ENCODE measurements at places on chromosomes 3 and 15.

GRCh38 chr15:101255615-101256241 lies 3.9 kb upstream of the CHSY1 start:
- no peak for DNase-seq

DNA sequence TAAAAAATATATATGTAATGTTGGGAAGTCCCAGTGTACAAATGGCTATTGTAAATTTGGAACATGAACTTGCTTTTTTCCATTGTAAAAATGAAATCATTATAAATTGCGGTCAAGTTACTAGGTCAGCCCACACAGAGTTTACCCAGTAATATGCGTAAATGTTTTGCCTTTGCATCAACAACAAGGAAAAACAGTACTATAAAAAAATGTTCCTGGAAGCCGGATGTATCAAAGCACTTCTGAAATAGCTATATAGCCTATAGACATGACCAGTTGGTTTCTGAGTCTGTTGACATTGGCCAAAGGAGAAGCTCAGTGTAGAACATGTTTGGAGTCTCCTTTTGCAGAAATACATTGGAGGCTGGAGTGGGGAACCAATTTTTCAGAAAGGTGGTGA lies 23.2 kb downstream of the CTNNB1 start:
- DNase-seq = no peak

DNA sequence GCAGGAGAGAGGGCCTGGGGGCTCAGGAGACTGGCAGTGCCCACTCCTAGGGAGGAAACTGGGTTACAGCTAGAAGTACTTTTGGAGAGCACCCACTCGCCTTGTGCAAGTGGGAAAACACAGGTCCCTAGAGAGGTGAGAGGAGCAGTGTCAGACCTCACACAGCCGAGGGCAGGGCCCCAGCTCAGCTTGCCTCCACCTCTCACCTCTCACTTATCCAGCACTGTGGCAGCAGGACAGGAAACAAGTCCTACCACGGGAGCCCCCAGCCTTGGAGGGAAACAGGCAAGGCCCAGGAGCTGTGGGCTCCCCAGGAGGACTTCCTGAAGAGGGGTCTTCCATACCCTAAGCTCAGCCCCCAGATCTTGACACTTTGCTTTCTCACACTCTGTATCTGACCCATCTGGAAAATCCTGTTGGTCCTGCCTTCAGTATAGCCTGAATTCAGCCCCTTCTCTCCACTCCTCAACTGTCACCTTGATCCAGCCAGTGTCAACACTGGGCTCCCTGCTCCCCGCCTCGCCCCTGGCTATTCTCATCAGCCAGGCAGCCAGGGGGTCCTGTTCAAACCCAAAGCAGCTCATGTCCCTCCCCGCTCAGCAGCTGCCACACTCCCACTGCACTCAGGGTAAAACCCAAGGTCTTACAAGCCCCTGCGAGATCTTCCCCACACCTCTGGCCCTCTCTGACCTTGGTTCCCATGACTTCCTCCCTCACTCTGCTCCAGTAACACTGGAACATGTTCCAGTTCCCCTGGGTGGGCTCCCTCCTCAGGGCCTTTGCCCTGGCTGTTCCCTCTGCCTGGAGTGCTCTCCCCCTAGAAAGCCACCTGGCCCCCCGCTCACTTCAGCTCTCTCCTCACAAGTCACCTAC lies 870 bp upstream of the TMEM40 start:
- DNase-seq = no peak

DNA sequence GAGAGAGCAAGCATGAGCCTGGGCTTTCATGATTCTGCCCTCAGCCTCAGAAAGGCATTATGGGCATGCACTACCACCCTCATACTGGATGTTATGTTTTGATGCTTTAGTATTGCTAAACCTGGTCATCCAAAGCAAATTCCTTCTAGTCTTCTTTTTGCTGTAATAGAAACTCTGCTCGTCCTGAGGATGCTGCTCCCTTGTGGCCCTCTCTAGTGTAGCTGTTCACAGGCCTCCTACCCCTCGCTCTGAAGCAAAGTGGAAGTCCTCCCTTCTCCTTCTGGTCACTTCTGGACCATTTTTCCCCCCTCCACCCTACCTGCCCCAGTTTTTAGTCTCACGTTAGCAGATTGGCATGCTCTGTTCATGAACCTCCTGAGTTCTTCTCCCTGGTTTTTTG lies 22.9 kb upstream of the CCNL1 start:
- no peak for DNase-seq

GRCh38 chr3:153171918-153172317 lies 9.9 kb downstream of the RAP2B start:
- DNase-seq = no peak

GRCh38 chr15:77500989-77501388 lies 80.3 kb downstream of the HMG20A start:
- DNase-seq = no peak

- no peak for DNase-seq
These were observed 106.2 kb upstream of the UBE3A start for GRCh38 chr15:25545017-25545416.

DNA sequence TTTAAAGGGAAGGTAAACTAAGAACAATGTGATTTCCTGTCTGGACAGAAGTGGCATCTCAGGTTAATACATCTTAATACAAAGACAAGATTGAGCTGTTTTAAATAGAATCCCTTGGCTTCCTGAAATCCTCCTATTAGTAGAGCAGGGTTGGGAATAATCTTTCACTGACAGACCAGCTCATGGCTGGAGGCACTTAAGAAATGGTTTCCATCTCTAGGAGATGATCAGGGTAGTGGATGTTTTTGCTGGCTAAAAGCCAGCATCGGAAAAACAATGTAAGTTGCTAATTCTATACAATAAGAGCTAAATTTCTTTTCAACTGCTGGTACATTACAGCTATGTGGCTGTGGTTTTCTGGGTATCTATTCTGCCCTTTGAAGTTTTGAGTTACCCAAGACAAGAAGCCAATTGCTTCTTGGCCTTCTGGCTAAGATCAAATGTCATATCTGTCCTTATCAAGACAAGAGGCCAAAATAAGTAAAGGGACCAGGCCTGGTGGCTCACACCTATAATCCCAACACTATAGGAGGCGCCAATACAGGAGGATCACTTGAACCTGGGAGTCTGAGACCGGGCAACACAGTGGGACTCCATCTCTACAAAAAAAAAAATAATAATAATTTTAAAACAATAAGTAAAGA lies 49.6 kb downstream of the SHQ1 start:
- no peak for DNase-seq

GRCh38 chr3:98843266-98843959 lies 58.1 kb downstream of the DCBLD2 start:
- no peak for DNase-seq

DNA sequence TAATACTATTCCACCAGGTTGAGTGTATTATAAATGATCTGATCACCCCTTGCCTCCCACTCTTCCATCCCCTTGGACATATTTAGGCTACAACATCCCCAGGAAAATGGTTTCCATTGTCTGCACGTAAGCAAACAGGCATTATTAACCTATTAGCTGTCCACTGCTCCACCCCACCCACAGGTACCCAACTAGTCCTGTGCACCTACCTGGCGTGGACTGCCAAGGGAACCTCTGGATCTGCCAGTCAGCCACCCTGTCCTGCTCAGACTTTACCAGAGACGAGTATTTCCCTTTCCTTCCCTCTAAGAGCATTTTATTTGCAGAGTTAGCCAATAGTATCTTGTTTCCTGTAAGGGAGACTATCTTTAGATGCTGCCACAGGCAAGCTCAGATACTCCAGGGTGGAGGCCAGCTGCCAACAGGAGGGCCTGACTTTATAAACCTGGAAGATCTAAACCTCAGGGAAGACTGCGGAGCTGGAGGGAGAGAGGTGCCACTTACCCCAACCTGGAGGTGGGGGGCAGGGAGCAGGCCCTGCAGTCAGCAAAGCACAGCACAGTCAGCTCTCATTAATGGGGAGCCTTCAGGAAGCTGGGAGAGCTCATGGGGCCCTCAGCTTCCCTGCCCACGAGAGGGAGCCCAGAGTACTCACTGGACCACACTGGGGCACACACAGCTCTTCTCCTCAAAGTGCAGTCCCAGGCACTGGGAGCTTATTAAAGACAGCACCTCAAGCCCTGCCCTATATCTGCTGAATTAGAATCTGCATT lies at the start of gene CX3CR1:
TSS of gene CX3CR1 (minus strand) at position 292 of the 773 bp plus-strand sequence. CDS start 13,527 bp downstream, outside the sequence.
- peak; percentile 48 for DNase-seq

DNA sequence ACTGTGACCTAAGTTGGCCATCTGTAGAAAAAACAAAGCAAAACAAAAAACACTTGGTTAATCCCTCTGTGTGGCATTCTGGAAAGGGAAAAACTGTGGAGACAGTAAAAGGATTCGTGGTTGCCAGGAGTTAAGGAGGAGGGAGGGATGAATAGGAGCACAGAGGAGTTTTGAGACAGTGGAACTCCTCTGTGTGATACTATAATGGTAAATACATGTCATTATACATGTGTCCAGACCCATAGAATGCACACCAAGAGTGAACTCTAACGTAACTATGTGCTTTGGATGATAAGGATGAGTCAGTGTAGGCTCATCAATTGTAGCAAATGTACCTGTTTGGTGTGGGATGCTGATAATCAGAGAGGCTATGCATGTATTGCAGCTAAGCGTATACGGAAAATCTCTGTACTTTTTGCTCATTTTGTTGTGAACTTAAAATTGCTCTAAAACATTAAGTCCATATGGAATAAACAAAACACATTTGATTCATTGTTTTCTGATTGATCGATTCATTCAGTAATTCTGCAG lies 33.4 kb downstream of the RAP2B start:
- no peak for DNase-seq

DNA sequence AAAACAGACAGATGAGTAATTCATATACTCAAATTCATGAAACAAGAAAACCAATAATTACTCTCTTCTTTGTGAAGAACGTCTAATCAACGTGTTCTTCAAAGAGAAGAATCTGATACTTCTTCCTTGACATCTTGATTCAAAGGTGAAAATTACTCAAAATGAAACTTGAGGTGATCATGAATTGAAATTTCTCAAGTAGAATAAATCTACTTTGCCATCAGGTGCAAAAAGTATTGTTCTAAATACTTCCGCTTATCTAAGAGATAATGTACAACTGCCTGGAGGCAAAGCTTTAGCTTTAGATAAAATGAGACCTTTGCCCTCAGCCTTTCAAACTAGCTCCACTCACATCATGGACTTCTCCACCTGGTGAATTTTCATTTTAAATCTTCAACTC lies 13.9 kb upstream of the XXYLT1 start:
- no peak for DNase-seq

- peak; percentile 27 for DNase-seq
These were observed 74.8 kb upstream of the NTRK3 start for GRCh38 chr15:88331291-88331690.

GRCh38 chr3:71277341-71277740 lies 306.2 kb downstream of the FOXP1 start:
- no peak for DNase-seq

DNA sequence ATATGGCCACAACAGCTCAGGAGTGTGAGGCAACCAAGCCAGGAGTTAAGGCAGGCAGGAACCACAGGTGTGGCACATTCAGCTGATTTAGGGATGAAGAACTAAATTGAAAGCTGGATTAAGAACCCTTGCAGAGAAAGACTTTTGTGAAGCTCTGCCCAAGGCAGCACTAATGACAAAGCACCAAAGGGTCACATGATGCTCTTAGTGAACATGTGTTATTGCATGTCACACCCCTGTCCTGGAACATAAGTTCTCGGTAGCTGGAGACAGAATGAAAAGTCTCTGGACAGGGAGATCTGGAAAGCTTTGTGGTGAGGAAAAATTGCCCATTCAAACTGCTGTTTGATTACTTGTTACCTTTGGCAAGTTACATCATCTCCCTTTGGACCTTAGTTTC lies 3.2 kb downstream of the EAF1 start:
- no peak for DNase-seq

GRCh38 chr3:23889386-23889785 lies 27.4 kb downstream of the NKIRAS1 start:
- DNase-seq = no peak

DNA sequence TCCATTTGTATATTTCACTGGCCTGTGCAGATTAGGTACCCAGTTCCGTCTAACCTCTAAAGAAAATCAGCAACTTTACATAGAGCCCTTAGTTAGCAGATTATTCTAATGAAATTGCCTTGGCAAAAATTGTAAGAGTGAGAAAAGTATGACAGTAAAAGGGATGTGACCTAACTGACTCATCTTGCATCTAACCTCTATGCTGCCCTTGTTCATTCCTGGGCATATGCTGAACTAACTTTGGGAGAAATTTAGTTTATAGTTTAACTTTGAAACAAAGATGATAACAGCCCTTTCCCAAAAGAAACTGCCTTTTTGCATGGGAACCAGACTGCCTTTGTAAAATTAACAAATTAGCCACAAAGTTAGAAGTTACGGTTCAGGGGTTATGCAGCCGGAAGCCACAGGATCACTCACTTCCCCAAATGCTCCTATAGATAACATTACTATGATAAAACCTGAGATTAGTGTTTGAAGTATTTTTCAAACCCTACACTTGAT lies 839.8 kb upstream of the ALCAM start:
- DNase-seq = no peak

DNA sequence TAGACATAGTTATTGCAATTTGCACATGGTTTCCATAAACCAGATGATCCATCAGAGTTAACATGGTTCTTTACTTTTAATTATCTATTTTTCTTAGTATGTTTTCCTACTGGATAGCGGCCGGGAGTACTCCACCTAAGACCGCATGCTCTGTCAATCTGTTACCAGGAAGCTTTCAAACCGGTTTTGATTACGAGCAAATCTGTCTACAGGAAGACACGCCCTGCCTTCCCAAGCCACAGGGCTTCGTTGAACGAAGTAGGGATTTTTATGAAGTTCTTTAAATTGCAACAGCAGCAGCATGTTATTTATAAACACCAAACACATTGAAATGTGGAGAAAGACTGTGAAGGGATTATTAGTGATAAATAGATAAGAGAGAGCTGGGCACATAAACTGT lies 283.3 kb upstream of the ROBO2 start:
- DNase-seq = no peak

GRCh38 chr15:62927196-62927595 lies 115.4 kb upstream of the TPM1 start:
- no peak for DNase-seq

- no peak for DNase-seq
These were observed 129.2 kb downstream of the CHDH start for GRCh38 chr3:53716998-53717397.

Measured in CD8-positive, alpha-beta T cell (primary cell).